ENCODE measurements at places on chromosomes 4 and X.

DNA sequence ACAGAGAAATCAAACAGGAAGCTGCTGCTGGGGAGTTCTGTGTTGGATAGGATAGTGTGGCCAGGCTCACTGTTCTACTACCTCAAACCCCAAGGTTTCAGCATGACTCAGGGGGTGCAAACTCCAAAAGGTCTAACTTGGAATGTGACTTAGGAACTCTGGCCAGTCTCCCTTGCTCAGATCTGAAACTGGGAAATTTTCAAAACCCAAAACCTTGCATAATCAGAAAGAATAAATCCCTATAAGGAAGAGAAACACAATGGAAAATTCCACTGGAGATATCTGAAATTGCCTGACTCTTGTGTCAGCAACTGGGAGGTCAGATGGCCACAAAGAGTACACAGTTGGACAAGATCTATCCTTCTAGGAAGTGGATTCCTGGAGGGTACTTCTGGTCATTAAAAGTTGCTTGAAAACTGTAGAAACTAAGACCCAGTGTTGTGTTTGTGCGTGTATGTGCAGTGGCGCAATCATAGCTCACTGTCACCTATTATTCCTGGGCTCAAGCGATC is 58.0 kb downstream of the PPEF2 start:
- peak; percentile 68 for DNase-seq

- no peak for DNase-seq
Measured at GRCh38 chr4:31678356-31678755, 958.2 kb downstream of the PCDH7 start.

DNA sequence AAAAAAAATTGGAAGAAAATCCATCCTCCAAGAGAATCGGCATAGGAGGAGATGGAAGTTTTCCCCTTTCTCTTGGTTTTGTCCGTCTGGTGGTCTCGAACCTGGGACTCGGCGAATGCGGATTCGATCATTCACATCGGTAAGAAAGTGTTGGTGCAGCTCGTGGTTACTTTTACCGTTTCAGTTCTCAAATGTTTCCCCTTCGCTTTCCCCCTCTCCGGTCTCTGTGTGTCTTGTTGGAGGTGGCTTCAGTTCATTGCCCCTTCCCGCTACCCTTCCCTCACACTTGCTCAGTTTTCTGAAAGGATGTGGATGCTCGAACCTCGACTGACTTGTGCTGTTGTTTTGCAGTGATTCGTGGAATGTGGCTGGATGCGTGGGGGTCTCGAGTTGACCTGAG is 840 bp downstream of the GRID2 start:
- DNase-seq = peak; percentile 3

- DNase-seq = no peak
Measured at GRCh38 chr4:88280228-88280795, 4.0 kb downstream of the PPM1K start.

GRCh38 chr4:33998291-33998690 is 2246.0 kb downstream of the ARAP2 start:
- no peak for DNase-seq

Measured in myocyte (in vitro differentiated cells).